ENCODE measurements at places on chromosomes 2 and 18. TPM values are rescaled to one million over a fixed set of nuclear protein-coding genes. Genes with fewer than 3 reads are reported as not detected.

RAB17 gene
- 3.6 TPM for total RNA-seq

LINC00305 gene
- total RNA-seq, result not detected

MSTN gene
- 102 TPM for total RNA-seq

FAM124B gene
- 0.56 TPM for total RNA-seq

- peaks cover 3% of the 10 kb centered on the region for H3K4me1 ChIP-seq
- no peaks in the 10 kb centered on the region for H3K27me3 ChIP-seq
- H3K4me3 ChIP-seq, result no peak overlapping the region
- H3K27ac ChIP-seq, result no peak overlapping the region
These were observed 97.7 kb upstream of the PGAP1 start for GRCh38 chr2:197024206-197024605.

HIBCH gene
- total RNA-seq, result 58.7 TPM

G6PC2 gene
- not detected for total RNA-seq

OTX1 gene
- 4.3 TPM for total RNA-seq

DNA sequence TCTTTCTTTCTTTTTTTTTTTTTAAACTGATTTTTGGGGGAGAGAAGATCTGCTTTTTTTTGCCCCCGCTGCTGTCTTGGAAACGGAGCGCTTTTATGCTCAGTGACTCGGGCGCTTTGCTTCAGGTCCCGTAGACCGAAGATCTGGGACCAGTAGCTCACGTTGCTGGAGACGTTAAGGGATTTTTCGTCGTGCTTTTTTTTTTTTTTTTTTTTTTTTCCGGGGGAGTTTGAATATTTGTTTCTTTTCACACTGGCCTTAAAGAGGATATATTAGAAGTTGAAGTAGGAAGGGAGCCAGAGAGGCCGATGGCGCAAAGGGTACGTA lies 587 bp downstream of the MEIS1 start:
- H3K4me3 ChIP-seq, result peak overlapping the region; percentile 74
- peak; percentile 52 for DNase-seq
- H3K27ac ChIP-seq, result no peak overlapping the region

GRCh38 chr2:70975237-70975636 lies 3.2 kb upstream of the ANKRD53 start:
- H3K4me3 ChIP-seq, result no peak overlapping the region
- H3K4me1 ChIP-seq, result no peaks in the 10 kb centered on the region
- no peak for DNase-seq
- H3K36me3 ChIP-seq, result no peaks in the 10 kb centered on the region

LYPD1 gene
- total RNA-seq, result 0.04 TPM

SLC19A3 gene
- not detected for total RNA-seq

GRCh38 chr2:96203130-96204028 lies 5.2 kb downstream of the STARD7 start:
- no peak overlapping the region for H3K4me3 ChIP-seq
- H3K27ac ChIP-seq, result no peak overlapping the region
- no peaks in the 10 kb centered on the region for H3K27me3 ChIP-seq
- DNase-seq, result no peak
- H3K4me1 ChIP-seq, result peaks cover 12% of the 10 kb centered on the region

GRCh38 chr2:19643117-19643518 lies 258.7 kb downstream of the TTC32 start:
- no peak for DNase-seq
- no peaks in the 10 kb centered on the region for H3K36me3 ChIP-seq
- peaks cover 7% of the 10 kb centered on the region for H3K27me3 ChIP-seq
- H3K4me1 ChIP-seq, result no peaks in the 10 kb centered on the region
- no peak overlapping the region for H3K4me3 ChIP-seq

GRCh38 chr2:74532222-74532621 lies 2.5 kb downstream of the HTRA2 start:
- no peaks in the 10 kb centered on the region for H3K27me3 ChIP-seq
- no peak for DNase-seq
- H3K27ac ChIP-seq, result no peak overlapping the region
- no peak overlapping the region for H3K4me3 ChIP-seq
- peaks cover 7% of the 10 kb centered on the region for H3K4me1 ChIP-seq

FAM237A gene
- not detected for total RNA-seq

GRCh38 chr2:129910446-129911362 lies 68.8 kb upstream of the RAB6C start:
- H3K4me3 ChIP-seq, result no peak overlapping the region
- peaks cover 15% of the 10 kb centered on the region for H3K27me3 ChIP-seq
- no peak for DNase-seq
- H3K27ac ChIP-seq, result no peak overlapping the region

DNA sequence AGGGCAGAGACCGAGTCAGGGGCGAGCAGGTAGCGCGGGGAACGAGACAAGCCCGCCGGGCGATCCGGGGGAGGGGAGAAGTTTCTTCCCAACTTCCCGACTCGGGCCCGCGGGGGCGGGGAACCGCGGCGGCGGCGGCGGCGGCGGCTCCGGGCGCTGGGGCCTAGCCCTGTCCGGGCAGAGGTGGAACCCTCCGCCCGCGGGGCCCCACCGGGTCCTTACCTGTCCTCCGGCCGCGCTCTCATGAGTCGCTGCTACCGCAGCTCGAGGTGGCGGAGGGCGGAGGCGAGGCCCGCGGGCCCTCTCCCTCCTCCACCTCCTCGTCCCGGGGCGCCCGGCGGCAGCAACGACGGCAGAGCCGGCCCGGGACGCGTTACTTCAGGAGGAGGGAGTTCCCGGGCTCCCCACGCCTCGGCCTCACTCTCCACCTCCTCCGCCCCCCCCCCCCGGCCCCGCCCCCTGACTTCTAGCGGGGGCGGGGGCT lies at the start of gene YES1:
TSS of gene YES1 (minus strand) at position 351 of the 484 bp plus-strand sequence. CDS start 55,415 bp downstream, outside the sequence.
- no peak for DNase-seq
- peak within 1 kb of the TSS; percentile 100 for H3K4me3 ChIP-seq
- H3K27ac ChIP-seq, result peak within 1 kb of the TSS; percentile 83
- no peaks in the 10 kb centered on the region for H3K36me3 ChIP-seq
- no peaks in the 10 kb centered on the region for H3K27me3 ChIP-seq

GATA6 gene
- 0.69 TPM for total RNA-seq

GRCh38 chr2:133130548-133131246 lies 437.6 kb downstream of the NCKAP5 start:
- no peak overlapping the region for H3K4me3 ChIP-seq
- no peaks in the 10 kb centered on the region for H3K4me1 ChIP-seq
- no peak for DNase-seq
- H3K27me3 ChIP-seq, result no peaks in the 10 kb centered on the region
- no peak overlapping the region for H3K27ac ChIP-seq

DCC gene
- total RNA-seq, result 0.35 TPM

DNA sequence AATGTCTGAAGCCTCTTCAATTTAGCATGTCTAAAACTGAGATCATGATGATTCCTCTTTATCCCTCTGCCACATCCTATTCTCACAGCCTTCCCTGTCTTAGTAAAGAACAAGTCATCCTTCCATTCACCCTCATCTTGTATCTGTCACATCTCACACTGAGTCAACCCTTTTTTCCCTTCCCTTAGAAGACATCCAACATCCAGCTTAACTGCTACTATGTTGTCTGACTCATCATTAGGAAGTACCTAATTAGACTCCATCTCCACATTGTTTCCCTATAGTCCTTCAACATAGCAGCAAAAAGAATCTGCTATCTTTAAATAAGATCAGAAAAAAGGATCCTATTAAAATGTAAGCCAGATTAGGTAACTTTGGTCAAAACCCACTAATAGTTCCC lies 85.2 kb upstream of the GRB14 start:
- no peak overlapping the region for H3K27ac ChIP-seq
- DNase-seq, result no peak
- no peaks in the 10 kb centered on the region for H3K27me3 ChIP-seq
- H3K36me3 ChIP-seq, result no peaks in the 10 kb centered on the region
- no peaks in the 10 kb centered on the region for H3K4me1 ChIP-seq
- no peak overlapping the region for H3K4me3 ChIP-seq

DTNA gene
- 12.4 TPM for total RNA-seq

SH2D6 gene
- 0.77 TPM for total RNA-seq

HOXD3 gene
- not detected for total RNA-seq

DNA sequence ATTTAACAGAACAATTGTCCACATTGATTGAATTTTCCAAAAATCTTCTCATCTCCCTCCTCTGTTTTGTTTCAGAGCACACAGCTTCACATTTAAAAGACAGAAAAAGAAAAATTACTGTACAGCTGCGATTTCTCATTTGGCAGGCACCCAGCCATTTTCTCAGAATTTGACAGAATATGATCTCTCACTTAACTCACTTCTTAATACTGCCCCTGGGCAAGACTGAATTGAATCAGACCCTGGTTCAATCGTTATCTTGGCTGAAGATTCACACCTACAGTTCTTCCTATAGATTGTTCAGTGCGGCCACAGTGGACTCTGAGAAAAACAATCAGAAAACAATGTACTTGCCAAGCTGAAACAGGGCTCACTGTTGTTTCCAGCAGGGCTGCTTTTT lies 90.2 kb upstream of the LHCGR start:
- no peak overlapping the region for H3K4me3 ChIP-seq
- H3K27me3 ChIP-seq, result no peaks in the 10 kb centered on the region
- no peak for DNase-seq
- no peak overlapping the region for H3K27ac ChIP-seq
- H3K4me1 ChIP-seq, result peaks cover 12% of the 10 kb centered on the region

DNA sequence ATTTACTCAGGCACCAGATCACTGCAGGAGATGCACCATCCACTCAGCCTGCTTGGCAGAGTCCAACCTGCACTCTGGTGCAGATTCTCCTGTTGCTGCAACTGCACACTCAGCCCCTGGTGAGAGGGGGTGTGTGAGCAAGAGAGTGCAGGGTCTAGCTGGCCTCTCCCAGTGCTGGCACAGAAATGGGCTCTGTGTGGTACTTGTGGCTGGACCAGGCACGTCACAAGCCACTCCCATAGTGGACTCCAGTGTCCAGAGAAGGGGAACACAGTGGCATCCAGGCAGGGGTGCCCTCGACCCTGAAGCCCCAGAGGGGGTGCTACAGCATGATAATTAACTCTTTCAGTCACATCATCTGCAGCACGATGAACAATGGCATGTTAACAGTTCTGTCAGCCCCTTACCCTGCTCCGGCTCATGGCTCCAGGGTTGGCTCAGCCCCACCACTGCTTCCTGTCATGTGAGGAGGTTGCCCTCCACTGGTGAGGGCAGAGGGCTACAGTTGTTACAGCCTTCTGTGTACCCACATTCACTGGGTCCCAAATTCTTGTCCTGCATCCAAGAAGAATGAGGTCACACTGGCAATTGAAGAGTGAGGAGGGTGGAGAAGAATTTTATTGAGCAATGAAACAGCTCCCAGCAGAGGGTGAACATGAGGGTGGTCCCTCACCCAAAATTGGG lies 135.7 kb downstream of the EVA1A start:
- H3K4me3 ChIP-seq, result no peak overlapping the region
- H3K27ac ChIP-seq, result no peak overlapping the region
- no peaks in the 10 kb centered on the region for H3K36me3 ChIP-seq
- no peaks in the 10 kb centered on the region for H3K4me1 ChIP-seq
- DNase-seq, result peak; percentile 40

GRCh38 chr18:9280849-9281248 lies 53.7 kb upstream of the TWSG1 start:
- no peak for DNase-seq
- H3K4me3 ChIP-seq, result no peak overlapping the region
- H3K36me3 ChIP-seq, result no peaks in the 10 kb centered on the region
- no peaks in the 10 kb centered on the region for H3K4me1 ChIP-seq

MC4R gene
- total RNA-seq, result not detected

GRCh38 chr2:10559634-10560224 lies 111.6 kb upstream of the ODC1 start:
- H3K27ac ChIP-seq, result no peak overlapping the region
- peaks cover 3% of the 10 kb centered on the region for H3K36me3 ChIP-seq
- no peak for DNase-seq
- H3K4me3 ChIP-seq, result no peak overlapping the region

All from SJCRH30 (cell line).